Hypothalamus (tissue), 51 donors: ENCODE measurements at places on chromosomes 2 and 18.
A peak's percentile ranks its signal among the peaks of the same experiment; 100 is the strongest.

DNA sequence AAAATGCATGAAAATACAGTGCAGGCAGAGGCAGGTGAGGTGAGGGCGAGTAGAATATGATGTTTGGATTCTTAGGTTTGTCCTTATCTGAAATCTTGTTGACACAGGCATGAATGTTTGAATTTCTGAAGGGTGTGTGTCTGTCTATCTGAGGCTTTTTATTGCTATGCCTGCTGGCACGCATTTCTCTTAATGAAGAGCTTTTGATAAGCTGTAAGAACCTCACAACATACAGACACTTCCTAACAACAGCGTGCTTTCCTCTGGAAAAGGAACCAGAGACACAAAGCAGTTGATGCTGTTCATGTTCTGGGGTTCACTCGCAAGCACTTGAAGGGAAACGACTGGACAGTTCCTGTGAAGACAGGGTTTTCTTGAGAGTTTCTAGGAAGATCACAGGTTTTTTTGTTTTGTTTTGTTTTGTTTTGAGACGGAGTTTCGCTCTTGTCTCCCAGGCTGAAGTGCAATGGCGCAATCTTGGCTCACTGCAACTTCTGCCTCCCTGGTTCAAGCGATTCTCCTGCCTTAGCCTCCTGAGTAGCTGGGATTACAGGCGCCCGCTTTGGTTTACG, 33.3 kb upstream of the CABLES1 start:
- DNase-seq = no peak

DNA sequence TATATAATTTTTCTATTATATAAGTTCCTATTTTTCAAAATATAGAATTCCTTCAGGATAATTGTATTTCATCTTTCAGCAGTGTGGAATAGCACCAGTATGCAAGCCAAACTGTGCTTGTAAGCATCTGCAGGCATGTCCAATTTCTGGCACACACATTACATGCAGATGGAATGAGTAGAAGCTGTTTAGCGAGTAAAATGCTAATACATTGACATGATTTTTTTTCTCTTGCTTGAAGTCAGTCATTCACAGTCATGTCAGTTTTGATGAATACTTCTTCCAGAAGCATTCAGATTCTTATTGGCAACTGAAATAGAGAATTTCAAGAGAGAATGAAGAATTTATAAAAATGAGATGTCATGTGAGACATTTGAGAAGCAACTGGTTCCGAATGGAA, 109.4 kb downstream of the CERS6 start:
- DNase-seq = no peak

GRCh38 chr2:28745876-28746275, 5.8 kb upstream of the PPP1CB start:
- DNase-seq = no peak

DNA sequence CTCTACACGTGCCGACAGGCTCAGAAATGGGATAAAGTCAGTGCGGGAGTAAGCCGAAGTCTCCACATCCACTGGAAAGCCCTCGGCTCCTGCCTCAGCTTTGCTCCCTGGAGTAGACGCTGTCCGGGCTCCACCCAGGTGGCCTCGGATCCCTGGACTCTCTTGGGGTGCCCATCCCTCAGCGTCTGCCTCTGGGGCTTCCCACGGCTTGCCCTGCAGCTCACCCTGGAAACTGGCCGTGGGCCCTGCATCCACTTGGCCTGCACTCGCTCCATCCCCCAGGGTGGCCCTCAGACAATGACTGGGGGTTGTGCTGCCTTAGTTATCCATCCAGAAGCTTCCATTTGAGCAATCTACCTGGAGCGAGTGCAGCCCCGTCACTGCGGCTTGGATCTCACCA, 36.2 kb upstream of the TAF1B start:
- no peak for DNase-seq

DNA sequence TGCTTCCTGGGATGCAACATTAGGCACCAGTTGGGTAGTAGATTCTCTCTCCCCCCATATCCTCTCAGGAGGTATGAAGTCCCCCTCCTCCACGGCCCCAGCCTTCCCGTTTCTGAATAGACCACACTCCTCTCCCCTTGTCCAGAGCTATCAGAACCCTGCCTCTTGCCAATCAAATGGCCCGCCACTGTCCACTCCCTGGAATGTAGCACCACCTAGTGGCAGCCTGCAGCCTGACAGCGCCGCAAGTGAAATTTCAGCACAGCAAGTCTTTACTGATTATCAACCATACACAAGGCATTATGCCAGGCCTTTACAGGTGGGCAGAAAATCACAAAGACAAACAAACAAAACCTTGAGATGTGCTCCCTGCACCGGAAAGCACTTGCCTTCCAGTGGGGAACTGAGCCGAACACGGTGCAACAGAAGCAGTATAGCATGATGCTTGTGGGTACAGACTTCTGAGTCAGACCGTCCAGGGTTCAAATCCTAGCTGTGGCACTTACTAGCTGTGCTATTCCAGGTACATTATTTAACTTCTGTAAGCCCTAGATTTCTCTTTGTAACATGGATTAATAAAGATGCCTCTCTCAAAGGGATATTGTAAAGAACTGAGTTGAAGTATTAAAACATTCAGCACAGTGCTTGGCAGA, 174.0 kb downstream of the SMAD2 start:
- DNase-seq = no peak

GRCh38 chr2:28351621-28352020, 41.0 kb upstream of the FOSL2 start:
- DNase-seq = no peak

DNA sequence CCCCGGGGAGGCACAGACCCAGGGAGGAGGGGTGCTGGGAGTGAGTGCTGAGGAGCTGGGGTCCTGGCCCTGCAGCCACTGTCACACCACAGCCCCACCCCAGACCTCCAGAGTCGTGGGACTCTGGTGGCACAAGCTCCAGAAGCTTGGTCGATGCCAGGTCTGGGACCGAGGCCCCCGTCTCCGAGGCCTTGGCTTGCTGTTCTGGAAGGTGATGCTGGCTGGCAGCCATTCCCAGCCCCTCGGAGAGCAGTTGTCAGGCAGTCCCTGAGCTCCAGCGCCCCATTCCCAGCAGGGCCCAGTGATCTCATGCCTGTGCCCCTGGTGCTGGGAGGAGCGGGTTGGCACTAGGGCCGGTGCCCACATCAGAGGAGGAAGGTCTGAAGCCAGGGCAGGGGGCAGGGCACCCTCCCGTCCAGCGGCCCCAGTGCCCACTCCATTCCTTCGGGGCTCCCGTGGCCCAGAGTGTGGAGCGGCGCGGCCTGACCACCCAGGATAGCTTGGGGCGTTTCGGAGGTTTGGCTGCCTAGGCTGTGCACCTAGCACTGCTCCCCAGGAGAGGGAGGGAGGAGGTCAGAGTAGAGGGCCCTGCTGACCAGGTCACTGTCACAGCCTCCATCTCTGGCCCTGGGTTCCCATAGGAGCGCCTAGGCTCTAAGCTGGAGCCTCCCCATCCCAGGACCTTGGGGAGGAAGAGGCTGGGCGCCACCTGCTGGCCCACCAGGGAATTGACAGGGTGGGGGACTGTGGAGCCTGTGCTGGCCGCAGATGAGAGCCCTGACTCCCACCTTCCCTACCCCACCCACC, 16.8 kb upstream of the ALPI start:
- DNase-seq = no peak

DNA sequence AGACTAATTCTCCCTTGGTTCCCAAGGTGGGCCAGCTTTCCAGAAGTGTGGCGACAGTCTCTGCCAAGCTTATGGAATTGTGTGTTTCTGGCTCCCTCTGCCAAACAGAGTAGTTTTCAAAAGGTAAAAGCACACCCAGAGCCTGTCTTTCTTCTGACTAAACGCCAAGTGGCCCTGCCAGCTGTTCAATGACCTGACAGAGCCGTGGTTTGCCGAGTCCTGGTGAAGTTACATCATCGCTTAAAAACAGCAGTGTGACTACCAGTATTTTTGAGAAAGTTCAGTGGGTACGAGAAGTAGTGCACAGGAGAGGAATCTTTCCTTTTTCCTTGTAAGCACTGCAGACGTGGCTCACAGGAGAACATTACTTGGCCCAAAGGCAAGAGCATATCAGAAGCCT, 1.9 kb downstream of the PER2 start:
- DNase-seq = peak; percentile 43

DNA sequence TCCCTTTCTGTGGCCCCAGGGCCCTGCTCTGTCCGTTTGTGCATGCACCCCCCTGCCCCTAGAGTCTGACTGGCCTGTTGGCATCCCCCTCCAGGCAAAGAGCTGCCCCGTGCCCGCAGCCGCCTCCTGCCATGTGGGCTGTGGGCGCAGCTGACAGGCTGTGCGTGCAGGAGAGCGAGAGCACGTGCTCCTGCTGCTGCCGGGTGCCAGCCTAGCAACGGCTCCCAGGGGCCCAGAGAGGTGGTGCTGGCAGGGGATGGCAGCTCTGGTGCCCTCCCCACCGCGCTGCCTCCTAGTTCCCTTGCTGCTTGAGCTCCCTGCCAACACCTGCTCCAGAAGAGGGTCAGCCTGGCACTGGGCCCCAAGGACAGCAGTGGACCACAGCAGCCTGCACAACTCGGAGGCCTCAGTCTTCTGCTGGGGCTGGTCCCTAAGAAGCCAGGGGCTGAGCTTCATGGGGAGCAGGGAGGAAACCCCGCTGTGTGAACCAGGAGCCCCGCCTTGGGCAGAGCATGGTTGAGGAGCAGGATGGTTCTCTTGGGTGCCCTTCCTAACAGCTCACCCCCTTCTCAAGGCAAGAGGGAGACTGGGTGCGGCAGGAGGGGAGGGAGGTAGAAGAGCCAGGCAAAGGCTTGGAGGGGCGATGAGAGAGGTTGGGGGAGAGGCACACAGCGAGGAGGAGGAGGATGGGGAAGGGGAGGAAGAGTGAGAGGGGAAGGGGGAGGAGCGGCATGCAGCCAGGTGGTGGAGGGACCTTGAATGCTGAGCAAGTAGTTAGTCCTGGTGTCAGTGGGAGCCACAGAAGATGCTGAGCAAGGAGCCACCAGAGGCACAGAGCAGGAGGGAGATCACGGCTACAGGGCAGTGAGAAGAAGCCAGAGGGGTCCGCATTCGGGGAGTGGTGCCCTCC, 23.8 kb upstream of the PTMA start:
- DNase-seq = peak; percentile 63

- DNase-seq = no peak
Observed at GRCh38 chr2:10086950-10087349, 6.7 kb upstream of the CYS1 start.

DNA sequence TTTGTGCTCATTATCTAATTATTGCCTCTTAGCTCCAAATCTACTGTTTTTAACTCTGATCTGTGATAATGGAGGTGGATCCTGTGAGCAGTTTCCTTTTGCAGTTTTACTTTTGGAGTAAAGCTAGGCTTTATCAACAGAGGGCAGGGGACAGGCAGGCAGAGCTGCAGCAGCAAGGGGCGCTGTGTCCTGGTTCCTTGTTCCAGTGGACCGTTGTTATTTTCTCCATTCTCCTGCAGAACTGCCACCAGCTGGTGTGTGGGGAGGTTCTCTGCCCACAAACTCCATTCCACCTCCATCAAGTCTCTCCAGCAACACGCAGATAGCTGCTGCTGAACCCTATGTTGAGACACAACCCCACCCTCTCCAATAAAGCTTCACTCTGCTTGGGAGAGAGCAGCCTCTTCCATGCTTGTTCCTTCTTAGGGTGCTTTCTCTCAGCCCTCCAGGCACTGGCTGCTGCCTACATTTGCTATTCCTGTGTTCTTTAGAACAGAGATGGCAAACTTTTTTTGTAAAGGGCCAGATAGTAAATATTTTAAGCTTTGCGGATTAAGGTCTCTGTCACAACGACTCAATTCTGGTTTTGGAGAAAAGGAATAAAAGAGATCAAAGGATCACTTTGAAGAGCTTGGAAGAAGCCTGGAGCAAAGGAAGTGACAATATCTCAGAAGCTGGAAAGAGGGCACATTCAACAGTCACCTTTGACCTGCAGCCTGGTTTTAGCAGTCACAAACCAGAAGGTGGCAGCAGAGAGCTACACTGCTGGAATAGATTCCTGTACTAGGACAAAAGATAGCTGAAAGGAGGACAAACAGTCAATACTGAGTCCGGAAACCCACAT, 208.8 kb downstream of the CCDC178 start:
- DNase-seq = peak; percentile 6

DNA sequence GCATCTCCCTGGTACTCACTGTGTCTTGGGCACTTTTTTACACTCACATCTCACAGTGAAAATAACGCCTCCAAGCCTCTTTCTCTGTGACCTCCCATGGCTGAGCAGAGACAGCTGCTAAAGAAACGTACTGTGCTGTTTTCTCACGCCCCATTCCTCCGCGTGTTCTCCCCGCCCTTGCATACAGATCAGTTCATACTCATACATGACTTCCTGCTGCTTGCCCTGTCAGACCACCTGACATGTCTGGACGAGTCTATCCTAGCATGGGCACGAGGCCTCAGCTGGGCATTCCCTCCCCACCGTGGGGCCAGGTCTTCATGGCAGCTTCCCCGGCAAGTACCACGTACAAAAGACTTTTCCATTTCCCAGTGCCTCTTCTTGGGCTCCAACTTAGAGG, 21.2 kb upstream of the IL1A start:
- DNase-seq = no peak
